Spinal cord (tissue), 10 donors: ENCODE measurements at places on chromosomes 1 and 21. TPM values are rescaled to one million over a fixed set of nuclear protein-coding genes. Genes with fewer than 3 reads are reported as not detected.
A peak's percentile ranks its signal among the peaks of the same experiment; 100 is the strongest.

The TSTD1 gene
- total RNA-seq, result 12.1 TPM

DNA sequence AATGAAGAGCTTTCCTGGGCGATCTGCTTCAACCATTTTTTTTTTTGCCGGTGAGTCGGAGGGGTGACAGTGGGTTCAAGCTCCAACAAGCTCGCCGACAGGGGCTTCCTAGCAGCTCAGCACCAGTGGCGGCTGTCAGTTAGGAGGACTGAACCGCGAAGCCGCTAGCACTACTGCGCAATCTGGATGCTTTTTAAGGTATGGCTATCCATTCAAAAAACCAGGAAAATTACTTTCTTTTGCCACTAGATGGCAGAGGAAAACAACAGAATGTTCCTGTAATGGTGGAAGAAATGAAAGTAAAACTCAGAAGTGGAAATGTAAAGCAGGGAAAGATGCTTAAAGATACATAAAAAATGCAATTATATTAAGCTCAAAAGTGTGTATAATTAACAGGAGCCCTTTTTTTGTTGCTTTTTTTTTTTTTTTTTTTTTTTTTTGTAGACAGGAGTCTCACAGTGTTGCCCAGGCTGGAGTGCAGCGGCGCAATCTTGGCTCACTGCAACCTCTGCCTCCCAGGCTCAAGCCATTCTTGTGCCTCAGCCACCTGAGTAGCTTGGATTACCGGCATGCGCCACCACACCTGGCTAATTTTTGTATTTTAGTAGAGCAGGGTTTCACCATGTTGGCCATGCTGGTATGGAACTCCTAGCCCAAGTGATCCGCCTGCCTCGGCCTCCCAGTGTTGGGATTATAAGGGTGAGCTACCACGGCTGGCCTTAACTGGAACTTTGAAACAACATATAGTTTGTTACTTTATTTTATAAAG is 8.5 kb downstream of the KYAT3 start:
- DNase-seq, result no peak

GRCh38 chr1:30054126-30054525 is 669.3 kb downstream of the MATN1 start:
- peak; percentile 6 for DNase-seq

DNA sequence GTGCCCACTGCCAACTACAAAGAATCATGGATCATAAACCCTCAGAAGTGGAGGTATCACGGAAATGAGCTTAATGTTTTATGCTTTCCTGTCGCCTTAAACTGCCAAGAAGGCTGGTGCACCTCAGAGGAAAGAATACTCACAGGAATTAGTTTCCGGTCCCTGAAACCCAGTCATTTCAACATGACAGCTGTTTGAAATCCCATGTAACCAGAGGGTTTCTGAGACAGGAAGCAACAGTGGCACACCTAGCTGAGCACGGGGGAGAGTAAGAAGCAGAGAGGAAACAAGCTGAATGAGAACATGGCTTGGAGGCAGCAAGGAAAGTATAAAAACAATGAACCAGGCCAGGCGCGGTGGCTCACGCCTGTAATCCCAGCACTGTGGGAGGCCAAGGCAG is 3.9 kb downstream of the JAK1 start:
- no peak for DNase-seq

DNA sequence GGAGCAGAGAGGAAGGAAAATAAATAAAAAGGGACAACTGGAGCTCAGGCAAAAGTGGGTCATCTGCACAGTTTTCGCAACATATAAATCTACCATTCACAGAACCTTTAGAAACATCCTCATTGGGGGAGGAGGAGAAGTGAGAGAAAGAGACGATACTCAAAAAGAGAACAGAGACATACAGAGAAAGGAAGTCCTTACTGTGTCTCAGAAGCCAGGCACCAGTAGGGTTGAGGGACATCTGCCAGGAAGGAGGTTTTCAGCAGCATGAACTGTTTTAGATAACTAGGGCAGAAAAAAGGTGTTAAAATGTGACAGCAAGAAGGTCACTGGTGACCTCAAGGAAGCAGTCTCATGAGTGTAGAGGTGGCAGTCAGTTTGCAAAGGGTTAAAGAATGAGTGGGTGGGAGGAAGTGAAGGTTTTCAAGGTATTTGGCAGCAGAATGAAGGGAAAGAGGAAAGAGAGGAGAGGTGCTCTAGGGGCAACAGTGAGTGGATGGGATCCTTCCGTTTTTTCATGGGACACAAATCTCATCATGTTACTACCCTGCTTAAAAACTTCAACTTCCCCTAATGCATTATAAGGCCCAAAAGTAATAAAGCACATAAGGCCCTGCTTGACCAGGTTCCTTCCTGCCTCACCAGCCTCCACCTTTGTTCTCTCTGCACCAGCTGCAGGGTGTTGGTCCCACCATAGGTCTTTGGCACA is 9.5 kb downstream of the JAK1 start:
- no peak for DNase-seq

DNA sequence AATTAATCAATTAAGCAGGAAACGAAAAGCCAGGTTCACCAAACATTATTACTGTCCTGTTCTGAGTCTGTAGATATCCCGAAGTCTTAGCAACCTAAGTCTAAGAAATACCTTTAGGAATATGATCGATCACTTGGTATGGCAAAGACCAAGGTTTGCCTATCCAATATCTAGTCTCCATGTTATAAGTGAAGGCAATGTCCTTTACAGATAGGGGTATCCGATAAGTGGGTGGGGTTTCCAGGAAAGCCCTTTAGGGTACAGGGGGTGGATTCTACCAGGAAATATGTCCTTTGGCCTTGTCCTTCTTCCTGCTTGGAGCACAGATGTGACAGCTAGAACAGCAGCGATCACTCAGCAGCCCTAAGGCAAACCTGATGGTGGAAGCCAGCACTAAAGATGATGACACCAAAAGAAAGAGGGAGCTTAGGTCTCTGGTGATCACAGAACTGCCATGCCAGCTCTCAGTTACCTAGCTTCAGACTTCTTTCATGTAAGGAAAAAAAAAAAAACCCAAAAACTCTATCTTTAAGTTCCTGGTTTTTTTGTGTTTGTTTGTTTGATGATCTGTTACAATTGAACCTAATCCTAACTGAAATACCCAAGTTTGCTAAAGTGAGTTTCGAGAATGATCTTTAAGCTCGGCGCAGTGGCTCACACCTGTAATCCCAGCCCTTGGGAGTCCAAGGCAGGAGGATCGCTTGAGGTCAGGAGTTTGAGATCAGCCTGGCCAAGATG is 40.8 kb downstream of the DSTYK start:
- DNase-seq, result no peak

The LCE1C gene
- total RNA-seq, result not detected

The ICOSLG gene
- 0.59 TPM for total RNA-seq

GRCh38 chr1:30744060-30744756 is 13.4 kb downstream of the LAPTM5 start:
- no peak for DNase-seq

- no peak for DNase-seq
Measured at GRCh38 chr1:200888349-200888838, 6.3 kb upstream of the INAVA start.

GRCh38 chr1:3443807-3444206 is 10.7 kb upstream of the ARHGEF16 start:
- DNase-seq, result no peak

GRCh38 chr1:175919001-175919400 is 175.6 kb upstream of the TNR start:
- no peak for DNase-seq

DNA sequence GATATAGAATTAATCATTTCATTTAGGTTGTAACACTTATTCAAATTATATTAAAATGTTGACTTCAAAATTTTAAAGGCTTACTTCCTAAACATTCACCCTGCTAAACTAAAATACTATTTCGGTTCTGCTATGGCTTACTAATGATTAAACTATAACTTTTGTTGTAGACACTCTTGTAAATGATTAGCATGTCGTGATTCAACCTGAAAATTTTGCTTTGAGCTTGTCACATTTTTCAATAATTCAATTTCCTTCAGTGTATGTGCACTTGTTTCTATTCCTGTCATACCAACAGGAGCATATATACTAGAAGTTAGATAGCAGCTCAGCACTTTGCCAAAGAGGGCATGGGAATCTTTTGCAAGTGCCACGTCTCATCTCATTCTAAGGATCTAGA is 1018.8 kb downstream of the AMY1C start:
- no peak for DNase-seq

The NID1 gene
- 160 TPM for total RNA-seq

DNA sequence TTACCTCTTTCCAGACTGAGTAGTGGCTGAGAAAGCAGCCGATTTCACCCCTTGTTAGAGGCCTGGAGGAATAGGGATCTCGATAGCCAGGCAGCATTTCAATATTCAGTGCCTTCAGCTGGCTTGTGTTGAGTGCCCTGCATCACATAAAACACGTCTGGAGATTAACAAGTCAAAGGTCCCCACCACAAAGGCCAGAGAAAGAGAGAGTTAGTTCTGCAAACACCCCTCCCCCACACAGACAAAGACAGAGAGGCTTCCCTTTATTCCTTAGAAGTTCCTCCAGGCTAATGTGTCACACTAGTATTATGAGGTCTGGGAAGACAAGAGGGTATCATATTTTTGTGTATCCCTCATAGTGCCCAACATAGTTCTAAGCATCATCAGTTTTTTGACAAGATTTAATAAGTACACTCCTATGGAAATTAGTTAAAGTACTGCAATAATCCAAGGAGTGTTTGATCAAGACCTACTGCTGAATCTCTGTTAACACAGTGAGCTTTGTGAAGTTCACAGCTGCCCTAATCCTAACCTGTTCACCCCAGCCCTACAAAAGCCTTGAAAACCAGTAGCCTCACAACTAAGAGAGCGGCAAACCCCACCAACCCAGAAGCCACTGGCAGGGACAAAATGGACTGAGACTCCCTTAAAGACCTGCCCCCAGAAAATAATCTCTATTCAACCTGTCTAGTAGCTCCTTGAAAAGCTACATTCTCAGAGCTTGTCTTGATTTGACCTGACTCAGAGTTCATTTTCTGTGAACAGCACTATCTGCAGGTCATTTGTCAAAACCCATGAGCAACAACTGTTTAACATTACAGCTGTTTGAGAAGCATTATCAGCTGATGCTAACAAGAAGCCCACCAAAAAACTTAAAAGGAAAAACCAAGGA is 91.9 kb downstream of the COLGALT2 start:
- DNase-seq, result no peak

The CATSPERE gene
- 3.1 TPM for total RNA-seq

DNA sequence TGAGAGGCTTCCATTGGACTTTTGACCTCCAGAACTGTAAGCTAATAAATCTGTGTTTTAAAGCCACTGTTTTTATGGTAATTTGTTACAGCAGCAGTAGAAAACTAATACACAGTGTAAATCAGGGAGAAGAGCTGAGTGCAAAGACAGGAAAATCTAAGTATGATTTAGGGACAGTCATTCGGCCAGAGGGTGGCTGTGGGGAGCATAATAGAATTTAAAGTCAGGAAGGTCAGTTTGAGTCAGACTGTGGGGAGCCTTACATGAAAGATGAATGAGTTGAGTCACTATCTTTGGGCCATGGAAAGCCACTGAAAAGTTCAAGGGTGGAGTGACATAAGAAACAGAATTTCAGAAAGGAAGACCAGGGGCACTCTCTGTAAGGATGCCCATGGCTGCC is 52.4 kb upstream of the SSX2IP start:
- no peak for DNase-seq

- no peak for DNase-seq
Measured at GRCh38 chr1:1011396-1011949, 1.8 kb upstream of the ISG15 start.

The SRGAP2B gene
- total RNA-seq, result 56.2 TPM

DNA sequence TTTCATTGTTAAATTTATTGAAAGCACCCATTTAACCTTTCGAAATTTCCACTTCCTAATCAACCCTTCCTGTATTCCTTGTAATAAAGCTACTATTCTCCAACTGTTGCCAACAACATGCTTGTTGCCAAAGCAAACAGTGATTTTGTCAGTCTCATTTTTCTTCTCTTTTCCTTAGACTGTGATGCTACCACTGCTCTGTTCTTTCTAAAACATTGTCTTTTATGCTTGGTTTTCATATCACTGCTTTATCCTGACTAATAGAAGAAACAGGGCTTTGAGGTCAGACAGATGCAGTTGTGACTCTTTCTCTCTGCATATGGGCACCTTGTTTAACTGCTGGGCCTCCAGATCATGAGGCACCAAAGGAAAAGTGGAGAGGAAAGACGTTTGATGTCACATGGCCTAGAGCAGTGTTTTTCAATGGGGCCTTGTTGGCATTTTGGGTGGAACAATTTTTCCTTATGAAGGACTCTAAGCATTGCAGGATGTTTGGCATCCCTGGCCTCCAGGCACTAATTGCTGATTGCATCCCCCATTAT is 56.1 kb downstream of the HMCN1 start:
- no peak for DNase-seq

GRCh38 chr1:46575778-46576177 is 24.3 kb upstream of the KNCN start:
- no peak for DNase-seq

The POFUT2 gene
- 31.5 TPM for total RNA-seq

DNA sequence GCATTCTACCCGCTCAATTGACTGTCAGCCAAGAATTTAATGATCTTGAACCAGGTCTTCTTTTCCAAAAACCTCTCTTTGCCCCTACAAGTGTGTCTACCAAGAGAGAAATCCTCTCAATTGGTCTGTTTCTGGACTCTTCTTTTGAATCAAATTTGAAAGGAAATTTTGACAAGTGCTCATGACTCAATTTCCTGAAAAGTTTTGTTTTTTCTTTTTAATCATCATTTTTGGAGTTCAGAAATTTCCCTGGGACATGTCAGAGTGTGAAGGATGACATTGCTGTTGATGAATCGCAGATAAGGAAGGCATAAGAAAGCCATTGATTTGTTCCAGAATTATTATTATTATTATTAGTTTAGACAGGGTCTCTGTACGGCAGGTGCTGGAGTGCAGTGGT is 88.2 kb upstream of the AKT3 start:
- no peak for DNase-seq

DNA sequence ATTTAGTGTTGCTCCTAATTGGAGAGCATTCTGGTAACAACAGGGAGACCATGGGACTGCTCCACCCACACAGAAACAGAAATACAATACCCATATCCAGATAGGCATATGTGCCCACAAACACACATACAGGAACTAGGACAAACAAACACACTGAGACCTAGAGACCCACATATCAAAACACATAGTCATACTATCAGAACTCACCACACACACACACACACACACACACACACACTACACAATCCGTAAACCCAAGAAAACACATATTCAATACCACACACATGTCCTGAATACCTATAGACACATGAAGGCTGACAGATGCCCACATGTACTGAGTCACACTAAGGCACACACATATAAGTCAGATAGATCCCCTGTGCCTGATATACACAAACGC is 3.5 kb upstream of the NFASC start:
- no peak for DNase-seq
